ENCODE measurements at places on chromosomes 5 and 9.

DNA sequence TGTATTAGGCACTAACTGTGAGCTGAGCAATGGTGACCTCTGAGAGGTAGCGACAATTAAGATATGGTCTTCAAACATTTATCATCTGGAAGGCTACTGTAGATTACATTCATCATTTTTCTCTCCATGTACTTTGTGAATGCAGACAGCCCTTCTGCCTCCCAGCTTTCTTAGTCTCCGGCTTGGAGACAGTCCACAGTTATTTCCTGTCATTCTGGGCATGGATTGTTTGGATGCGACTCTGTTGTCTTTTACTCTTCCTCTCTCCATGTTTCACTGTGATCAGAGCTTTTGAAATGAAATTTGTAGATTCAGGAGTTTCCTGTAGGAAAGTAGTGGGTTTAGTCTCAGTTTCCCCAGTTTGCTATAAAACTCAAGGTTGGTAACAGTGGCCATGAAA is 20.5 kb downstream of the DMRT2 start:
- DNase-seq, result no peak

GRCh38 chr9:88781628-88782391 is 209.5 kb upstream of the S1PR3 start:
- DNase-seq, result no peak

DNA sequence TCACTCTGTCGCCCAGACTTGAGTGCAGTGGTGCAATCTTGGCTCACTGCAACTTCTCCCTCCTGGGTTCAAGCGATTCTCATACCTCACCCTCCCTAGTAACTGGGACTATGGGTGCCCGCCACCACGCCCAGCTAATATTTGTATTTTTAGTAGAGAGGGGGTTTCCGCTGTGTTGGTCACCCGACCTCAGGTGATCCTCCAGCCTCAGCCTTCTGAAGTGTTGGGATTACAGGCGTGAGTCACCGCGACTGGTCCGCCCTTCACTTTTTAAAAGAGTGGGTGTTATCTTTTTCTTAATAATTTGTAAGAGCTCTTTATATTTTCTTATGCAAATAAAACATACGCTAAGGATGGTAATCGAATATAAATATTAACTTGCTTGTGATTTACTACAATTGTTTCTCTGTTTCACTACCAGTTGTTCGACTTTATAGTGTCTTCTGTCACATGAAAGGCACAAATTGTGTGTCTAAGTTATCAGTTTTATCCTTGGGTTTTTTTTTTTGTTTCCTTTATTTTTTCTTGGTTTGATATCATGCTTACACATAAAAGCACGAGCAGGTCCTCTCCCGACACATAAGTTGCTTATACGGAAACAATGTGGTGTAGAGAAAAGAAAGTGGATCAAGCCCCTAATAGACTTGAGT is 1.9 kb upstream of the GPBP1 start:
- no peak for DNase-seq

- no peak for DNase-seq
These were observed 207.5 kb downstream of the CHSY3 start for GRCh38 chr5:130111746-130112145.

DNA sequence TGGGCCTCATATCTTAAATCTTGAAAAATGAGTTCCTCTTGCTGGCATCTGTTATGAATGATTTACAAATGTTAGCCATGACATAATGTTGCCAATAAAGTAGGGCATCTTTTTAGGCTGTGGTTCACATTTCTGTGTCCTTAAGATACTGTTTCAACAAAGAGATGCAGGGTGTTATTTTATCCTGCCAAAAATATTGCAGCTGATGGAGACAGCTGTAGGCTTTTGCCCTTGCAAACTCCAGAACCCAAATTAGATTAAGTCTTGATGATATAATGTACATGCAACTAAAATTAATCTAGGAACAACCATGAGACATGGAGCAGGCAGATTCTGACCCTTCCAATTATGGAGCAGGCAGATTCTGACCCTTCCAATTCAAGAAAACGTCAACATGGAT is 228.2 kb upstream of the GRIN3A start:
- DNase-seq, result no peak

- no peak for DNase-seq
These were observed 24.3 kb downstream of the BOD1 start for GRCh38 chr5:173592050-173592669.

DNA sequence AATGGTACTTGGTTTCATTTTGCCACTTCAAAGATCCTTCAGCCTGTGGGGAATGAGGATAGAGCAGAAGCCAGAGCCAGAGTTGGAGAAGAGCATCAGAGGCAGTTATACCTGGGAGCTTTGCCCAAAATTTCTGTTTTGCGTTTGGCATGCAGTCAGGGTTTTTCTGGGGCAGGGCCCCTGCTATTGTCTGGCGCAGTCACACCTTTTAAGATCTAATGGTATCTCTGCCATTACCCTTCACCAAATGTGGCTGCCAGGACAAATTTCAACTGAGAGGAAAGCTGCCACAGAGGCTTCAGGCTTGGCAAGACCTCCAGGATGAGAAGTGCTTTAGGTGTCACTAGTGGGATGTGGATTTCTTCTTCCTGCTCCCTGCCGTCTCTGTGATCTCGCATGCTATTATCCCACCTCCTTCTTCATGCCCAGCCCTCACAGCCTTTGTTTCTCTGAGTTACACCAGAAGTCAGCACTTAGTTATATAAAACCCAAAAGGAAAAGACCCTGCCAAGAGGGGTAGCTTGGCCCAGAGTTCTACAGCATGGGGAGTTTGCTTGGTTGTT is 357.0 kb downstream of the TLE4 start:
- DNase-seq, result no peak

DNA sequence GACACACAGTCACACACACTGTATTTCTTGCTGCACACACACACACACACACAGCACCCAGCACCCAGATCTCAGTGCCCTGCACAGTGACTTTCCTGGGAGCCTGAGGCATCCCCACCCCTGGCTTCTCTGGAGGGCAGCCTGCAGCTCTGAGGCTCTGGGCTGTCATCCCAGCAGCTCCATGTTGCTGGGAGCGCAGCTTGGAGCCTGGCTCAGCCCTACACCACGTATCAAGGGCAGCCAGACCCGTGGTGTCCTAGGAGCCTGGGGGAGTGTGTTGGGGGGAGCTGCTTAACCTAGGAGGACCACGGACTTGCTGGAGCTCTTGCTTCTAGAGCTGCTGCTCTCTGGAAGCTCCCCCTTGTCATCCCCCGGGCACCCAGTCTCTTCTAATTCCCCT is 5.2 kb downstream of the IER5L start:
- no peak for DNase-seq

- no peak for DNase-seq
These were observed 29.4 kb upstream of the SYNPO start for GRCh38 chr5:150611026-150611425.

GRCh38 chr5:158027806-158028775 is 169.1 kb upstream of the CLINT1 start:
- DNase-seq, result no peak

DNA sequence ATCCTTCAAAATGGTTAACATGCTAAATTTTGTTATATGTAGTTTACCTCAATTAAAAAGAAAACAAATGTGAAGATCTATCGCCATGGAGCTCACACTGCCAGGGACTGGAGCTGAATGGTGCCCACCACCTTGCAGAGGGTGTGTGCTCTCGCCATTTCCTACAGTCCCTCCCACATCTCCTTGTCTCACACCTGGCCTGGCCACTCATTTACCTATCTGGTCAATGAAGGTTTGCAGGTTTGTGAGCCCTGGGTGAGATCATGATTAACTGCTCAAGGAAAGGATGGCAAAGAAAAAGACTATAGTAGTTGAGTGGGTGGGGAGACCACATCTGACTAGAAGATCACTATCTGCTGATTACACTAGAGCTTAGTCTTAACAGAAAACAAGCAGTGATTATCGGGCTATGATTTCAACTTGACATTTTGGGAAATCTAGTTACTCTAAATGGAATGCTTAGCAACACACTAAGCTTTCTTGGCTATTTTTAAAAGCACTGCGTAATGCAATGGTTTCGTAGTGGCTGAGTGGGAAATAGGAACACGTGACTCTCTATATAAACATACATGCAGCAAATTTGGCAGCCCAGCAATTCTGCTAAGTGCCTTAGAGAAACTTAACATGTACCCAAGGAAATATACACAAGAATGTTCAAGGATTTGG is 27.3 kb downstream of the PUM3 start:
- no peak for DNase-seq

- no peak for DNase-seq
These were observed 27.6 kb upstream of the LTC4S start for GRCh38 chr5:179766021-179766725.

DNA sequence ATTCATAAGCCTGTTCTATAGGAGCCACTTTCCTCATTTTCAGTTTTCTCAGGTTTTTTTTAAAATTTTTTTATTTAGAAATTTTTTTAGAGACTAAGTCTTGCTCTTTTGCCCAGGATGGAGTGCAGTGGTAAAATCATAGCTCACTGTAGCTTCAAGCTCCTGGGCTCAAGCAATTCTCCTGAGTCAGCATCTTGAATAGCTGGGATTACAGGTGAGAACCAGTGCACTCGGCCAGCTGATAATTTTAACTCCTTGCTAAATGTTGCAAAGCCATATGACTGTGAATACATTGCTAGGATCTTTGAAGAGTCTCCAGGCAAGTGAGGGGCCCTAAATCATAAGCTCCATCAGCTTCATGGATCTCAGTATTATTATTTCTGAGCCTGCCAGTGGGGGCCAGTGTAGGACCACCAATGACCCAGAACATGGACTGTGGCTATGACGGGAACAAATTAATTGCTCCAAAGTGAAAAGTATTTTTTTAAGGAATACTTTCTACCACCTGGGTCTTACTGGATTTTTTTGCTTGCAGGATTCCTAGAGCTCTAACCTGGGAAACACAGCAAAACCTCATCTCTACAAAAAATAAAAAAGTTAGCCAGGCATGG is 5.7 kb upstream of the GAPVD1 start:
- peak; percentile 22 for DNase-seq

GRCh38 chr5:41507501-41507900 is 2.9 kb downstream of the PLCXD3 start:
- no peak for DNase-seq

DNA sequence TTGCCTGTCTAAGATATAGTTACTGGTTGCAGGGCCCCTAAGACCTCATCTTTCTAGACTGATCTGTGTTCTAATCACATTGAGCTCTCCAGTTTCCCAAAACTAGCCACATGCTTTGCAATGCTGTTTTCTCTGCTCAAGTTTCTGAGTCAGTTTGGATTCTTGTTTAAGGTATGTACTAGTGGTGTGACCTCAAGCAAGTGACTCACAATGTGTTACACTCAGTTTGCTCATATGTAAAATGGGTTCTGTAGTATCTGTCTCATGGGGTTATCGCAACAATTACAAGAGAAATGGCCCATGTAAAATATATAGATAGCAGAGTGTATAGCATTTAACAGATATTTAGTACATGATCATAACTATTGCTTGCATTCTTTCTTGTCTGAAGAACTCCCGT is 153.1 kb upstream of the ELL2 start:
- DNase-seq, result no peak

DNA sequence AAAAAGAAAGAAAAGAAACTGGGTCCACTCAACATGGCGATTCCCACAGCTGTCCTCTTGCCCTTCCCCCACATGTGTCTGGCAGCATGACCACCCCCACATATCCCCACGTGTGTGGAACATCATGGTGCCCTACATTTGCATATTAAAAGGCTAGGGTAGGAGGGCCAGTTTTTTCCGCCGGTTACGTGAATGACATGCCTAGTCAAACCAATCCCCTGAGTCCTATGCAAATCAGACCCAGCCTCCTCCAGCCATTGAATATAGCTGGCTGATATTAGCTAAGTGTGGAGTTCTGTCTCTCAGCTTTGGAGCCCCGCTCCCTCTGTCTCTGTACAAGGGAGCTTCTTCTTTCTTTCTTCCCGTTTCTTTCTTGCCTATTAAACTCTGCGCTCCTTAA is 33.0 kb upstream of the CCDC112 start:
- no peak for DNase-seq

DNA sequence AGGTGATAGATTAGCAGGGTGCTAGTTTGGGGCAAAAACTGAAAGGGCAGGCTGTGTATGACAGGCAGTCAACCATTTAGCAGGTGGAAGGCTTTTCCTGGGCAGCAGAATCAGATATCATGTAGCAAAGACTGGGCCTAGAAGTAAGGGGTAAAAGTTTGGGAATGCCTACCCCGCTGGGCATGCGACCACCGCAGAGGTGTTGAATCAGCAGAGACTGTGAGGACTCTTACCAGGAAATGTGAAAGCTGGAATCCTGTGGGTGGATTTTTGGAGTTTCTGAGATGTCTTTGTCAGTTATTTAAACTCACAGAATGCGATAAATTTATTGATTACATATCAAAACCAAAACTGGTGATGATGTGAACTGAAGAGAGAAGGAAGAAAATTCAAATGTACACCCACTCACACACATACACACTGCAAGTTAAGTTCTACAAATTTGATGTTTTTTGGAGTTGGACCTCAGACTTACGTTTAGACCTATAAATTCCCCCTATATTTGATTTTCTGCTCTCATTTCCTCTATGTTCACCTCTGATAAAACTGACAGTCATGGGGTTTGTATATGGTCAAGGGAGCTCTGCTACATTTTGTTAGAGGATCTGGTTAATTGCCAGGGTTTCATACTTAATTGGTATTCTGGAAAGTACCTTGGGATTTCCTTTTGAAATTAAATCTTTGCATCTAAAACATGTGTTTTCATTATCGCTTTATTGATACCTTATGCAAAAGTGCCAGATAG is 333.6 kb downstream of the CSNK1G3 start:
- no peak for DNase-seq

DNA sequence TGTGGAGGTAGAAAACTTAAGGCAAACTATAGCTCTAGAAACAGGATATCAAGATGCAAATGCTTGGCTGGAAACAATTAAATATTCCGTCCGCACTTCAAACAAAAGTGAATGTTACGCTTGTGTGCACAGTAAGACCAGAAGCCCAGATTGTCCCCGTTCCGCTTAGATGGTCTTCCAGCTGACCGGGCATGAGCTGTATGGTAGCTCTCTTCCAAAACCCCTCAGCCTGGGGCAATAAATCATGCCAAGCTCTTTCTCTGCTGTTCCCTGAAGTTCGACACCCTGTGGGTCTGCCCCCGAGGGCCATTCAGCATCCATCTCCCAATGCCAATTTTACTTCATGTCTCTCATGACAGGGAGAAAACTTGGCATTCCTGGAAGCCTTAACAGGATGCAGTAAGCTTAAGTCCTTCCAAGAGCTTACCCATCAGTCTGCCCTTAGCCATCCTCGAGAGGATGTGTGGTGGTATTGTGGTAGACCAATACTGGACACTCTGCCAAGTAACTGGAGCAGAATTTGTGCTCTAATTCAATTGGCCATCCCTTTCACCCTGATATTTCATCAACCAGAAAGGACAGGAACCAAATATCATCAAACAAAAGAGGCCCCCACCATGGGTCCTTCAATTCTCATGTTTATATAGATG is 70.7 kb upstream of the RANBP6 start:
- no peak for DNase-seq

DNA sequence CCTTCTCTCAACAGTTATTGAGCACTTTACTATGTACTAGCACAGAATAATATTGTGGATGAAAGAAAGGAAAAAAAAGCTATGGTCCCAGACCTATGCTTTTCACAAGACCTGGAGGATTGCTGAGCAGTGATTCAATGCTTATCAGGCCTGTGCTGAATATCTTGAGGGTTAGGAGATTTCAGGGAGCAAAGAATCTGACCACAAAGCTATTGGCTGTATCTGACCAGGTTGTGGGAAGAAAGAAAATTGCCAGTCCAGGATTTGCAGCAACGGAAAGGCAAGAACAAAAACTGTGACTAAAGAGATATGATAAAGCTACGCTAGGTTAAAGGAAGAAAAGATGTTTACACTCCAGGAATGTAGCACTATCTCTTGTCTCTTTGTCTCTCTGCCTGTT is 14.9 kb upstream of the MACIR start:
- no peak for DNase-seq

Measured in NCI-H1694 treated with DMSO at 0.1 percent for 48 hours (cell line).